Thyroid gland (tissue), 4 donors: ENCODE measurements at places on chromosomes 3 and 15.

GRCh38 chr3:144762091-144762490 lies 790.5 kb downstream of the DIPK2A start:
- no peak for DNase-seq

- no peak for DNase-seq
These were observed 798.7 kb downstream of the DIPK2A start for GRCh38 chr3:144770281-144770680.

DNA sequence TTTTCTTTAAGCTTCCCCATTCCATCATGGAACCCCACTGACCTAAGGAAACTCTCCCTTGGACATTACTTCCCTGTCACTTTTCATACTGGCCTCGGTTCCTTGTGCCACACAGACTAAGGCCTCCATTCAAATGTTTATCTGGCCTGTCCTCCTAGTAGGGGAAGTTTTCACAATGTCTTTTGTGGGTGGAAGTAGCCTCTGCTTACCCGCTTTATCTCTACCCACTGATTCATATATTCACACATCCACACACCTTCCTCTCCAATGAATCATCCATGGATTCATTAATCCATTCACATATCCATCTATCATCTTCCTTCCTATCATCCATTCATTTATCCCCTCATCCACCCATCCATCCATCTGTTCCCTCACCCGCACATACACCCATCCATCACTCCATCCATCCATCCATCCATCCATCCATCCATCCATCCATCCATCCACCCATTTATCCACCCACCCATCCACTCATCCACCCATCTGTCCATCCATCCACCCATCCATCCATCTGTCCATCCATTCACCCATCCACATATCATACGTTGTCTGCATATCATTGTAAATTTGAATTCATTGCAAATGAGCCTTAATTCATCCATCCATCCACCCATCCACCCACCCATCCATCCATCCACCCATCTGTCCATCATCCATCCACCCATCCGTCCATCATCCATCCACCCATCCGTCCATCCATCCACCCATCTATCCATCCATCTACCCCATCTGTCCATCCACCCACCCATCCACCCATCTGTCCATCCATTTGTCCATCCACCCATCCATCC lies 49.1 kb downstream of the IQSEC1 start:
- no peak for DNase-seq

DNA sequence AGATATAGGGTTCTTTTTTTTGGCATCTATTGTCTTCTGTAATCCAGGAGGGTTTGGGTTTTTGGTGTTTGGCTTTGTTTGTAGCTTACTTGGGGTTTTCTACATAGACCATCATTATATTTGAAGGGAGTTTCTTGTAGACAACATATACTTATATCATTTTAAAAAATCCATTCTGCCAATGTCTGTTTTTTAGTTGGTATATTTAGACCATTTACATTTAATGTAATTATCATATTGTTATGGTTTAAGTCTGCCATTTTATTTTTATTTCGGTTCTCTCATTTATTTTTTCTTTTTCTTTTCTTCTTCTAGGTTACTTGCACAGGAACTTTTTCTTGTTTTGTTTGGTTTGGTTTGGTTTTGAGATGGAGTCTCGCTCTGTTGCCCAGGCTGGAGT lies 5.5 kb upstream of the MGLL start:
- DNase-seq = no peak

DNA sequence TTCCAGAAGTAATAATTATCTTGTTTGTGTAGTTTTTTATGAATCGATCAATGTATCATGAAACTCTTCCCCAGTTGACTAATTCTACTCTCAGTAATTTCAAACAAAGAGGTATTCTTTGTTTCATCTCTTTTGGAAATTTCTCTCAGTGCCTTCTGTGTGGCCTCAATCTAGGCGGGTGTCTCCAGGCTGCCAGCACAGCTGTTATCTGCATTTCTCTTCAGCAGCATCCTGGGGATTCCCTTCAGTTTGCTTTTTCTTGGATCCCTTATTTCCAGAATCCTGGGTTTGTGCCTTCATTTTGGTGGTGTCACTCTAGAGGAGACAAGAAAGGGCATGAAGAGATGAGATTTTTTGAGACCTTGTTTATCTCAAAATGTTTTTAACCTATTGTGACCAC lies 22.7 kb downstream of the NIPA2 start:
- DNase-seq = no peak

DNA sequence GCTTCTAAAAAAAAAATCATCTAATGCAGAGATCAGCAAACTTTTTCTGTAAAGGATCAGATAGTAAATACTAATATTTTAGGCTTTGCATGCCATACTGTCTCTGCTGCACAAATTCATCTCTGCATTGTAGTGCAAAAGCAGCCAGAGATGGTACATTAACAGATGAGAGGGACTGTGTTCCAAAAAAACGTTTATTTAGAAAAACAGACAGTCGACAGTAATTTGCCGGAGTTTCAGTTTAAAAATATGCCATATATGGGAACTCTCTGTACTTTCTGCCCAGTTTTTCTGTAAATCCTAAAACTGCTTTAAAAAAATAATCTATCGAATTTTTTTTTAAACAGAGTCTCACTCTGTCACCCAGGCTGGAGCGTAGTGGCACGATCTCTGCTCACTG lies 14.3 kb downstream of the MINDY2 start:
- no peak for DNase-seq
